ENCODE measurements at places on chromosomes 7 and 10. TPM values are rescaled to one million over a fixed set of nuclear protein-coding genes. Genes with fewer than 3 reads are reported as not detected.

UNC5B gene
- total RNA-seq: 36.6 TPM

HOXA1 gene
- total RNA-seq: 0.26 TPM

GPRIN2 gene
- 0.53 TPM for total RNA-seq

PSPH gene
- 162 TPM for total RNA-seq

UTF1 gene
- not detected for total RNA-seq

ANK3 gene
- 7.9 TPM for total RNA-seq

CLDN4 gene
- total RNA-seq: 126 TPM

METTL2B gene
- 38.3 TPM for total RNA-seq

Measured in bronchial epithelial cell (primary cell).